ENCODE measurements at places on chromosomes 16 and 17. TPM values are rescaled to one million over a fixed set of nuclear protein-coding genes. Genes with fewer than 3 reads are reported as not detected.

GRCh38 chr16:66275775-66276428 is 90.6 kb upstream of the CDH5 start:
- peak; percentile 69 for DNase-seq

- no peak for DNase-seq
These were observed 706 bp downstream of the SHISA6 start for GRCh38 chr17:11241611-11242226.

GRCh38 chr16:87561200-87562105 is 40.9 kb upstream of the JPH3 start:
- DNase-seq = no peak

DNA sequence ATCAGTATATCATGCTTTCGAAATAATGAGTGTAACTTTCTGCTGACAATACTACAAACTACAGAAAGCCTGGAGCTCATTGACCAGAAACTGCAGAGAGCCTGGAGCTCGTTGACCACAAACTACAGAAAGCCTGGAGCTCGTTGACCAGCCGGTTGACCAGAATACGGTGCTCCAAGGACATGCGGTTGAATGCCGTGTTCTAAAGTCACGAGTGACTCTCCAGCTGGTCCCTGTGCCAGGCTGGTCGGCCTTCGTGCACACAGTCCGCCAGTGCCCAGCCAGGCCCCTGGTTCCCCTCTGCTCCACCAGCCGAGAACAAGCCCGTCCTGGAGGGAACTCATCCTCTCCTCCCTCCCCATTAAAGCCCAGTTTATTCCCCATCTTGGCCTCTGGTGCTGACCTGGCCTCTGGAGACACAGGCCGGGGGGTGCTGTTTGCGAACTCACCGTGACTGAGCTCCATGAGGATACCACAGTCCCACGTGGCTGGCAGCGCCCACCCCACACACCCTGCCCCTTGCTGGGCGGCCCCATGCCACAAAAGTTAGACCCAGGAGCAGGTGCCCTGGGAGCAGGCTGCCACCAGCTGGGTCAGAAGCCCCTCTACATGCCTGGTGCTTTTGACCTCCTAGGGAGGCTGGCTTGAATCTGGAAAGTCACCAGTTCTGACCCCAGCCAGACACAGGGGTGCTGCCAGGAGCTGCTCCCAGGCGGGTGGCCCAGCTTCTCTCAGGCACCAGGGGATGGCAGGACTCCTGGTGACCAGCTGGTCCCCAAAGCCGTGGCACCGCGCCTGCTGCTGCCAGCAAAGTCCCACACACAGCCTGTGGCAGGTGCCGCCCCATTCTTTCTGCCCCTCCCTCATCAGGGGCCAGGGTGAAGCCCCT is 15.5 kb upstream of the CDH15 start:
- DNase-seq = peak; percentile 20

Gene TLCD3B
- total RNA-seq = not detected

Gene SSTR5
- total RNA-seq = not detected

Gene CACNG5
- not detected for total RNA-seq
